ENCODE measurements at places on chromosomes 3 and 15.

DNA sequence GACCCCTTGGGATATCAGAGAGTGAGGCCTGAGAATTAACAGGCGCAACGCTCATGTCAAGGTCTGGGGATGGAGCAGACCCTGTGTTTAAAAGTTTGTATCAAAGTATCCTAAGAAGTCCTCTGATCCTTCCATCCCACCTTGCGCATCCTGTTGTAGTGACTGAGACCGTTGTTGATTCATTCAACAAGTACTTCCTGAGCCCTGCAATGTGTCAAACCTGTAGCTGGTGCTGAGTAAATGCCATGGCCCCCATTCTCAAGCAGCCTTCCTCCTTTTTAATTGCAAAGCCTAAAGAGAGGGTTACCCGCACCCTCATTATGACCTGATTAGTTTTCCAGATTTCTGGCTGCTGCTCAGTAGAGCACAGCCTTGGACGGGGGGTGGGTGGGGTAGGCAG, 46.4 kb downstream of the RPLP1 start:
- DNase-seq: no peak

DNA sequence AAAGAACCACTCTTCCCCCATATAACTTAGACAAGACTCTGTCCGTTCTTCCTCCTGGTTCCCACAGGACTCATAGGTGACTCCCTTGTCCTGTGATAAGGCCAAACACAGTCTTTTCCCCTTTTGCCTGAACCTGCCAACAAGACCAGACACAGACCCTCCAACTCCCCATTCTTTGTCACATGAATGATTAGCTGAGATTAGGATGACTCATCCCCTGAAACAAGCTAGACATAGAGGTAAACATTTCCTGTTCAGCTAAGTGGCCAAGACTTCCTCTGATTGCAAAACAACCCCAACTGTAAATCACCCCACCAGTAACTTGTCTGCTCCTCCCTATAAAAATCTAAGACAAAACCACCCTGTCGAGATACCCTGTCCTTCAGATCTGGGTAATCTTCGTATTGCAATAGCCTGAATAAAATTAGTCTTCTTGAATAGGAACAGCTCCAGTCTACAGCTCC, 11.4 kb upstream of the HTR3E start:
- DNase-seq: no peak

DNA sequence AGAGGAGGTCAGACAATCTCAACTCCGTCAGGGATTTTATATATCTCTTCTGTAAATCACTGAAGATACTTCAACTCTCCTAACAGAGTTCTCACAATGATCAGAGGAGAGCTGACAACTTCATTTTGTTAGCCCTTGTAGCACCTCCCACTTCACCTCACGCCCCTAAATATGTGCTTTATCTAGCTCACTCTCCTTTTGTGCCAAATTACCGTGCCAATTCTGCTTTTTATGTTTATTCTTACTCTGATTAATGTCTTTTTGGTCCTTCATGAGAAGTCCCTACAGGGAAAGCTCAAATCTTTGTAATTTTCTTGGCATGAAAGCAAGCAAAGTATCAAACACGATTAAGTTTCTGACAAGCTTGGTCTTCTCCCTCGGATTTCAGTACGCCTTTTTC, 636.1 kb upstream of the NAALADL2 start:
- DNase-seq: no peak

- no peak for DNase-seq
Observed at GRCh38 chr3:79531566-79532295, 236.1 kb downstream of the ROBO1 start.

- DNase-seq: no peak
Observed at GRCh38 chr15:36161771-36162212, 417.6 kb upstream of the CDIN1 start.

Data from activated T-helper 1 cell treated with anti-CD3 and anti-CD28 coated beads, Interleukin-2, amount 50 U/mL, for 16 hours (primary cell).